ENCODE measurements at places on chromosomes 6 and 20.

- DNase-seq: no peak
Observed at GRCh38 chr6:90194371-90194841, 102.2 kb downstream of the BACH2 start.

DNA sequence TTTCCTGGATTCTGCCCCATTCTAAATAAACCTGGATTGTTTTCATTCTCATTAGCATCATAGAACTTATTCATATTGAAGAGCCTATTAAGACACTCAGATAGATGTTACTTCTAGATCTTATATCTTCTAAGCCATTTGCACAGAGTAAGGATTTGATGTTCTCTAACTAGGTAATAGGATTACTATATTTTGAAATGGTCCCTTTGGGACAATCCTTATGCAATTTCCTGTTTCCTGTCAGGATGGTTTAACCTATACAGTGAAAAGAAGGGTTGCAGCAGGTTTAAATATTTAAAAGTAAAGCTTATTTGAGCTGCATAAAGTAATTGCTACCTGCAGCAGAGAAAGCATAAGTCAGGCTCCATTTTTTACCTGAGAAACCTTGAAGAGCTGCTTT, 860.1 kb downstream of the TFAP2A start:
- no peak for DNase-seq

- no peak for DNase-seq
Observed at GRCh38 chr6:127453845-127454619, 5.2 kb downstream of the KIAA0408 start.

DNA sequence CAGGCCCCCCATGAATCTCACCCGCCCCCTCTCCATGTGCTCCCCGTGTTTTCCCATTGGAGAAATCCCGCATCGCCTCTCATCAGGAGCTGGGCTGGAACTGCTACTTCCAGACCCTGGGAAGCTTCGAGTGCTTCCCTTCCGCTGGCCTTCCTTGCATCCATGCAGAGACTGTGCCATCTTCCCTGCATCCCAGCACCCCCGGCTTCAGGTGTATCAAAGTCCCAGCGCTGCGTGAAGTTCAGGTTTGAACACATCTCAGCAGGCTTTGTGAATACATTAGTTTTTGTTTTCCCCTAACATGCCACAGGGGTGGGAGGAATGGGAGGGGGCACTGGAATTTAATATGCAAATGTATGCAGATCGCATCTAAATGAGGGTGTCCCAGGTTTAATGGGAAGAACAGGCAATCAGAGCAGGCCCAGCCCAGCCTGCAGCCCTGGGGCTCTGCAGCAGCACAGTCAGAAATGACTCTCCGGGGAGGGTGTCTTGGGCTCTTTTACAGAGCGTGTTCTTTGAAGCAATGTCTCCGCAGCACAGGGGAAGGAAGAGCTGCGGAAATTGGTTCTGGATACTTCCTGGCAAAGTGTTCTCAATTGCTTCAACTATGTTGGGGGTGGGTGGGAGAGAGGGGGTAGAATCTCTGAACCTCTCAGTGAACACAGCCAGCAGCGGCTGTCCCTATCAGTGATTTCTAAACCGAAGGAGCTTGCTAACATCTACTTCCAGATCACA, 8.3 kb upstream of the MMP9 start:
- DNase-seq: no peak

- peak; percentile 82 for DNase-seq
Observed at GRCh38 chr6:134379076-134379475, 61.2 kb upstream of the SGK1 start.

- DNase-seq: no peak
Observed at GRCh38 chr20:32623667-32624157, 38.6 kb upstream of the NOL4L start.

GRCh38 chr20:64156136-64156885, 7.9 kb upstream of the MYT1 start:
- DNase-seq: no peak

GRCh38 chr6:168343239-168344150, 23.9 kb upstream of the DACT2 start:
- no peak for DNase-seq

DNA sequence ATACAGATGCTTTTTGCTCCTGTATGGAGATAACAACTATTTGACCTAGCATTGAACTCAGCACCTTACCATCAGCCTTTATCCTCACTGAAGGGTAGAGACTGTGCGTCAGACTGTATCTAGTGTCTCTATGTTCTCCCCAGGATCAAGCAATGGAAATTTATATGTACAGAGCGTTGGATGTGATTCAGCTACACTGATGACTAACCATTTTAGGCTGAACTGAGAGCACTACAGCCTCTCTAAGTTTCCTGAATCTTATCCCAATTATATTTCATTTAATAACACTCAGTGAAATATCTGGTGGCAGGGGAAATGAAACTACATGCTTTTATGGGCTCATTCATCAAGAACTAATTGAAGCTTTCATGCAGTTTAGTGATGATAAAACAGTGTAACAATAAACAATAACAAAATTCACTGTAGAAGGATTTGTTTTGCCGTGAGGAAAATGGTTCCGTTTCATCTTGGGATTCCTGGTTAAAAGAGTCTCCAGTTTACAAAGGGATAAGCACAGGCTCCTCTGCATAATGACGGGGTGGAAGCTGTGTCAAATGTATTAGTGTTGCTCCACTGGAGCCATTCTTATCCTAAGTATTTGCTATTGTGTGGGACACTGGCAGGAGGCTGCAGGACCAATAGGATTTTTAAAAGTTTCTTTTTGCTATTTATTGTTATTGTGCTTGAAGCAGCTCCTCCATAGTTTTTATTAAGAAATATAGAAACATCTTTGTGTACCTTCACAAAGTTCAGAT, 567.6 kb upstream of the MMS22L start:
- DNase-seq: no peak

- DNase-seq: peak; percentile 76
Observed at GRCh38 chr6:31652925-31653724, 664 bp upstream of the BAG6 start.

DNA sequence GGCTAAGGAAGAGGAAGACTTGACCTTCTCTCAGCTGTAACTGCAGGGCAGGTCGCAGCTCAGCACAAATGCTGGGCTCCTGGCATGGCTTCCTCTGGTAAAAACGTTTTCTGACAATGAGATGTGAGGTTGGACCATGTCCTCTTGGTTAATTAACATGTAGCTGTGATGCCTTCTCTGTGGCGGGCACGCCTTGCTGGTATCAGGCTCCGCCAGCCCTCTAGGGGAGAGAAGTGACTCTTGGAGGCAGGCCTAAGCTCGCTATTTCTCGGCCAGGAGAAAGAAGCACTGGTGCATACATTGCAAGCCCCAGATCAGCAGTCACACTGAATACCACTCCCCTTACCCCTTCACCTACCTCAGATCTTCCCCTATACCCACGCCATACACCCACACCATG, 65.0 kb downstream of the QRSL1 start:
- DNase-seq: no peak

DNA sequence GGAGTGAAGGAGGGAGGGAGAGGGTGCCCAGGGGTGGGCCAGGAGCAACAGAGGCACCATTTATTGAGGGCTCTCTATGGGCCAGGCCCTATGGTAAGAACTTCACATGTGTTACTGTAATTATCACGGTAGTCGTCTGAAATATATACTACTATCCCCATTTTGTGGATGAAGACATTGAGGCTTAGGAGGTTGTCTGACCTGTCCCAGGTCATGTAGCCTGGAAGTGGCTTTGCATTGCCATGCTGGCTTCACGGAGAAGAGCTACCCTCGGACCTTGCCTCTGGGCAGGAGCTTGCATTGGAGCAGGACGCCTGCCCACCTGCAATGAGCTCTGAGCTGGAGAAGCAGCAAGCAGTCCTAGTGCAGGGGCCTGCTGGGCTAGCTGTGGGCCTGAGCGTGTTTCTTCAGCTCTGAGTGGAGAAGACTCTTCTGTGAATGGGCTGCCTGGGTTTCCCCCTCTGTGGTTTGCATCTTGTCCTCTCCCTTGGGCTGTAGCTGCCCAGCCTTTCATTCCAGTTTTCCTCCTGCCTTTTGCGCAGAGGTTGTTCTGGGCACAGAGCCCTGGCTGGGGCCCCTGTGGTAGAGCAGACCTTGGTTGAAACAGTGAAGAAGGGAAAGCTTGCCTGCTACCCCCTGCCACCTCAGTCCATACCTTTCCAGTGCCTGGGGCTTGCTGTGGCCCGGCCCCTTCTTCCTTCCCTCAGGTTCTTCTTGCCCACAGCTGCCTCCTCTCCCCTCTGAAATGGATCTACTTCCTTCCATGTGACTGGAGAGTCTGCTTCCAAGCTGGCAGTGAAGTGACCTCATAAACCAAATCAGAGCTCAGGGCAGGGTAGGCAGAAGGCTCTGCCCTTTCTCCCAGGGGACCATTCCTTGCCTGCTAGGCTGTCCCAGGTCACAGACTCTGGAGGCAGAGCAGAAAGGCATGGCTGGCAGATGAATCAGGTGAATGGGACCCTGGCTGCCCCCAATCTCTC, 24.1 kb upstream of the SRF start:
- no peak for DNase-seq

DNA sequence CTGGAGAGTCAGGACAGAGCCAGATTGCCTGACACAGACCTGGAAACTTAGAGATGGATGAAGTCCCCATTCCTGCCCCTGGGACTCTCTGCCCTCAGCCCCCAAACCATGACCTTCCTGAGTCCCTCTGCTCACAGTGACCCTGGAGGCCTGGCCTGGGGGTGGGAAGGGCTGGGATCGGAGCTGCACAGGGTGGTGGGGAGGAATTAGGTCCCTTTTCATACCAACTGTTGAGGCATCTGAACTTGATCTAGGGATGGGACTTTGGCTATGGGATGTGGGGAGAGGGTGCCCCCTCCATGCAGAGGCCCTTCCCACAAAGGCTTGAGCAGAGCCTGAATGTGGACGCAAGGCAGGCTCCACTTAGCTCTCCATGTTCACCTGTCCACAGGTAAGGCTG, 144.1 kb downstream of the MRPL14 start:
- no peak for DNase-seq

GRCh38 chr20:4820806-4821518, 99.3 kb downstream of the PRND start:
- DNase-seq: no peak

DNA sequence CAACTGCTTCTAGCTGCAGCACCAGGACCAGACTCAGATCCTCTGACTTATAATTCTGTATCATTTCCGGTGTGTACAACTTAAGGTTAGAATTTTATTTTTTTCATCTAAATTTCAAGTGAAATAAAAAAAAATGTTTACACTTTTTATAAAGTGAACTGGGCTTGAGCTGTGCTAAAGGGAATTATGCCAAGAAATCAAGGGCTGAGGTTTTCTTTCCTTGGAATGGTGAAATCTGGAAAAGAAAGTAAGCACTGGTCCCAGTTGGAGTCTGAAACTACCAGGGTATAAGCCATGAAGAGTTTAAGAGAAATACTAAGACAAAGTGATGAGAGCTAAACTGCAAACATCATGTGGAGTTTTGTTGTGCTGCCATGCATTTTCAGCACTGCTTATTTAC, 21.7 kb upstream of the FYN start:
- DNase-seq: no peak

- DNase-seq: no peak
Observed at GRCh38 chr6:139605350-139605749, 230.9 kb upstream of the CITED2 start.

DNA sequence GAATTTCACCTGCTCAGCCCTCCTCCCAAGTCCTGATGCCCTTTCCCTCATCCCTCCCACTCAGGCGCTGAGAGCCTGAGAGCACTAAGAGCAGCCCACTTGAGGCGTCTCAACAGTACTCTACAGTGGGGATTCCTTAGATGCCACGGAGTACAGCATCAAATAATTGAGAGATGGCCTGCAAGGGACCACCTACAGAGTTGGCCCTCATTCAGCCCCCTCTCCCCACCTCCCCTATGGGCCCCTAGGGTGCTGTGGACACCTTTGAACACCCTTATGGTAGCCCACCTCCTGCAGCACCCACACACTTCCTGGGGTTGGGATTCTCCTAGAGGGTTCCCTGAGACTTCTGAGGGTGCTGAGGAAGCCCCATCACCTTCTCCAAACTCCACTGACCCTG, 37.1 kb upstream of the SIRPG start:
- DNase-seq: no peak

DNA sequence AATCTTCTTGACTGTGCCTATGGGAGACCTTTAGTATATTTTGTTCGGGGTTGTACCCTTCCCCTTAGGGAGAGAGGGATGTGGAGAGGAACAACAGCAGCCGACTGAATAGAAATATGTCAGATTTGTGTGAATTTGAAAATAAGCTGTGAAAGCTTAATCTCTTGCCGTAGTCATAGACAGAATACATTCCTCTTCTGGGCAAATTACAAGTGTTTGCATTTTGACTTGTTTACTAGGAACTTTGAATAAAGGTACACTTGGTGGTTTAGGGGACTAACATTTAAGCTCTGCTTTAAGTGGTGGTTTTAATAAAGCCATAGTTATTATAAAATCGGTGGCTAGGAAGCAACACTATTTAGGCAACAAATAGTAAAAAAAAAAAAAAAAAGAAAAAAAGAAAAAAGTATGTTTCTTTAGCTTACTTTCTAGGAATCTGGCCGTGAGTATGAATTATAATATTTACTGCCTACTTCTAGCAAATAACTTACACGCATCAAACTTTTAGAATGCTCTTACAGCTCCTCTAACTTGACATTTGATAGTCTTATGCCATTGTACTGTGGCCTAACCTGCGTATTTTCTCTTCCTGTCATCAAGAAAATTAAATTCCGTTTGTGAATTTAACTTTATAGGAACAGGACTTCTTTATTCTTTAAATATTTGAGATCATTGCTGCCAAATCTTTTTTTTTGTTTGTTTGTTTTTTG, 65.1 kb downstream of the ZBTB2 start:
- DNase-seq: no peak

DNA sequence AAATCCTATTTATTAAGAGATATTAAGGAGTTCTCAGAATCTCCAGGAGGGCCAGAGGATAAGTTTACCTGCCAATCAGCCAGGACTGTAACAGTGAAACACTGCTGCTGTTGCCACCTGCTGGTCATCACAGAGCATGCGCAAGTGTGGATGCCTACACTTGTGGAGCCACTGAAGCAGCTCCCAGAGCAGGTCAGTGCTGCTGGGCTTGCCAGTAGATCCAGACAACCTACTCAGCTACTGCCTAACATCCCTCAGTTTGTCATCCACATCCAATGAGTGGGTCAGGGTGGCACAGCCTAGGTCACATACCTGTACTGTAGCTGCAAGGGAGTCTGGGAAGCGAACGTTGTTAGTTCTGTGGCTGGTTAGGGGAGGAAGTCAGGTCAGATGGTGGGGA, 18.3 kb upstream of the NHSL1 start:
- DNase-seq: no peak

- DNase-seq: no peak
Observed at GRCh38 chr20:44081476-44081875, 105.5 kb downstream of the JPH2 start.

DNA sequence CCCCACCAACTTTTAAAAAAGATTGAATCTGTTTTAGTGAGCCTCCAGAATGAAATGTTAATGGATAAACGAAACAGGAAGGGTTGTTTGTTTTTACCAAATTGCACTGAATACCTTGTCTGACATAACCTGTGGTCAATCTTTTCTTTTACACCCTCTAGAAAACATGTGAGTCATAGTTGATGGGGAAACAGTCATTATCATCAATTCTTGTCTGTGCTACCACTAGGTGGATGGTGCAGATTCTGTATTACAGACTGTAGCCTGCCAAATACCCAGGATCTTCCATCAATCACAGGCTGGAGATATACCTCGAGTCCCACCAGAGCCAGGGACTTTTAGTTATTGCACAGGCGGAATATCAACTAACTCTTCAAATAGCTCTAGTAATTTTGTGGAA, 29.5 kb upstream of the PKIB start:
- DNase-seq: no peak

- no peak for DNase-seq
Observed at GRCh38 chr6:17096652-17097051, 5.2 kb upstream of the STMND1 start.

Data from NCI-H1048 (cell line).